NCI-H2081 treated with DMSO at 0.1 percent for 48 hours (cell line): ENCODE measurements at places on chromosomes 7 and 10.
A peak's percentile ranks its signal among the peaks of the same experiment; 100 is the strongest.

DNA sequence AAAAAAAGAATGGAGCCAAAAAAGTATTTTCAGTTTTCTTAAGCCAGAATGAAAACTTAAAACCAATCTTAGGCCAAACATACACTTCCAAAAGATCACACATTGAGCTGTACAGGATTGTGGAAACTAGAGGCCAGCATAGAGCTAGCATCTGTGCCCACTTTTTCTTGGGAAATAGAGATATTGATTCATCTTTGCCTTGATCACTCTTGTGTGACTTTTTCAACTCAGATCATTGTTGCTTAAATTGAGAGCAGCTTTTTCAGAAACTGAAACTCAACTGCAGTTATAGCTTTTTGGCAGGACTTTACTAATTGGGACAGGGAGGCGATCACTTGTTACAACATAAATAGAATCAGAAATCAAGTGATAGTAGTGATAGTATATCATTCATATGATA lies 132.2 kb downstream of the PRKG1 start:
- DNase-seq: no peak

DNA sequence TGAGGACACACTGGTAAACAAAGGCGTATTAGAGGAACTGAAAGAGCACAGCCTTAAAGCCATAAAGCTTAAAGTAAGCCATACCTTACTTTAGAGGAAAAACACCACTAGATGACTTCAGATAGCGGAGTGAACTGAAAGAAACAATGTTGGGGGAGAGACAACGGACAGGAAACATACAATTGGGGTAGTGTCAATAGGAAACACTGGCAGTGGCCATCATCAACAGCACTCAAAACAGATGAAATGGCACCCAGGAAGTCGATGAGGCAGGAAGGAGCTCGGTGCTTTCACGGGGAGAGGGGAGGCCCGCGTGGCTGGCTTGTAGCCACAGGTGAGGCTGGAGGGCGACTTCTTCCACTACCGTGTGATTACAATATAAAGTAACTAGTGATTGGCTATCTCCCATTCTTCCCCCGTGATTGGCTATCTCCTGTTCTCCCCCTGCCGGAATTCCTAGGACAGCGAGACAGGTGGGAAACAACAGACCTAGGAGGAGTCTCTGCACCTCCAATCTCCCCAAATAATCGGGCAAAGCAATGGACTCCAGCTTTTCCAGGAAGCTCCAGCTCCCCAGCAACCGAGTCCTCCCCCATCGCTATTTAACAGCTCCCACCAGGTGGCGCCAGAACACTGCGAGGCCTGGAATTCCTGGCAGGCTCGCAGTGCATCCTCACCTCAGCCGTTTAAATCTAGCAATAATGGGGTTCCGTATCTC lies 2.4 kb upstream of the TAS2R38 start:
- DNase-seq: peak; percentile 84

DNA sequence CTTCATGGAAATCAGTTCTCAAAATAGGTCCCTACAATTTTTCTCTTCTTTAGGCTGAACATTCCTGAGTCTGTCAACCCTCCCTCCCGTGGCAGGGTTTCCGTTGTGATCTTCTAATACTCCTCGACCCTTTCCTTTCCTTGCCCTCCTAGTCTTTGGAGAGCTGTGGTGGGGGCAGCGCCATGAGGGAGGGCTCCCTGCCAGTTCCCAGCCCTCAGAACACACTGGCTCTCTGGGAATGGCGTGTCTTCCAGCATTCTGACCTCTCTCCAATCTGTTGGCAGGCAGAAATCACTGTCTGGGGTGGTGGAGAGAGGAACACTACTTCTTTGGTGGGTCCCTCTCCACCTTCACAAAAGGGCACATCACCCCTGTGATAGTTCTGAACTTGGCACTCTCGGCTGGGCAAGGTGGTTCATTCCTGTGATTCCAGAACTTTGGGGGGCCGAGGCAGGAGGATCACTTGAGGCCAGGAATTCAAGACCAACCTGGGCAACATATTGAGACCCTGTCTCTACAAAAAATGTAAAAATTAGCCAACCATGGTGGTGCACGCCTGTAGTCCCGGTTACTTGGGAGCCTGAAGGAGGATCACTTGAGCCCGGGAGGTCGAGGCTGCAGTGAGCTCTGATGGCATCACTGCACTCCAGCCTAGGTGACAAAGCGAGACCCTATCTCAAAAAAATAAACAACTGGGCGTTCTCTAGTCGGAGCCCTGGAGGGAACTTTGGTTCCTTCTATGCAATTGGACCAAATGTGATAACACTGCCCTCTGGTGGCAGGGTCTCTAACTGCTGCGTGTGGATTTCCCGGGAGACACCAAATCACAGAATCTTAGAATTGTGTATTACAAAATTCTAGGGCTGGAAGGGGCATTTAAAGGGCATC lies 13.1 kb upstream of the ARPC1A start:
- DNase-seq: peak; percentile 13

DNA sequence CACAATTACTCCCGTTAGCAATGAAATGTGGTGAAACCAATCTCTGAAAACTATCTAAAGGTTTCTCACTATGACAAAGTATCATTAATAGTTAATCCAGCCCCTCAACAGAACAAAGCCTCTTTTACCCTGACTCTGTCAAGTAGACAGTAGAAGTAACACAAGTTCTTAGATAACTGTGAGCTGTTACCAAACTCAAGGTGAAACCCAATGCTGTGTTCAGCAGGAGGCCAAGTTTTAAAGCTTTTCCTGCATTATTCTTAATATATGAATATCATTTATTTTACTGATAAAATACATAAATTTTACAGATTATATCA lies 109.1 kb downstream of the SRPK2 start:
- no peak for DNase-seq

DNA sequence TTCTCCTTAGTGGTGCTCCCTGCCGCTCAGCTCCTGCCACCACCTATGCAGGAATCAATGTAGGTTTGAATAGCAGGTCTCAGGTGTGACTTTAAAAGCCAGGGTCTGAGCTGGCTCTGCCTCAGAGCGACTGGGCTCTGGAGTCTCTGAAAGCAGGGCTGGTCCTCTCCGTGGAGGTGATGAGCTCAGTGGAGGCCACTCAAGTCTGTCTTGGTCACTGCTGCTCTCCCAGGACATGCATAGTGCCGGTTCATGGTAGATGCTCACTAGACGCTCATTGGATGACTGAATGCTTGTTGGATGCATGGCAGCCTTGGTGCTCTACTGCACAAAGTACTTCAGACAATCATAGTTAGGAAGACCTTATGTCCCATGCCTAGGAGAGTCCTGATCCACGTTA lies 45.1 kb upstream of the PTF1A start:
- no peak for DNase-seq

DNA sequence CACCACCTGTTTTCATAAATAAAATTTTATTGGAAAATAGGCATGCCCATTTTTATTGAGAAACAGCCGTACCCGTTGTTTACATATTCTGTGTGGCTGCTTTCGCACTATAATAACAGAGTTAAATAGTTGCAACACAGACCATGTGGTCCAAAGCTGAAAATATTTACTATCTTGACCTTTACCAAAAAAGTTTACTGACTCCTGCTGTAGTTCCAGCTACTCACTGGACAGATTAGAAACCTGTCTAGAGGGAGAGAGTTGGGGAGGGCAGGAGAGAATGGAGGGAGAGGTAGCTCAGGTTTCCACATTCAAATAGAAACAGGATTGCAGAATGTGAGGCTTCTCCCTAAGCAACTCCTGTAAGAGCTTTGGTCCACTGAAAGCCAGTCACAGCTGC lies 55.1 kb upstream of the GLCCI1 start:
- no peak for DNase-seq

DNA sequence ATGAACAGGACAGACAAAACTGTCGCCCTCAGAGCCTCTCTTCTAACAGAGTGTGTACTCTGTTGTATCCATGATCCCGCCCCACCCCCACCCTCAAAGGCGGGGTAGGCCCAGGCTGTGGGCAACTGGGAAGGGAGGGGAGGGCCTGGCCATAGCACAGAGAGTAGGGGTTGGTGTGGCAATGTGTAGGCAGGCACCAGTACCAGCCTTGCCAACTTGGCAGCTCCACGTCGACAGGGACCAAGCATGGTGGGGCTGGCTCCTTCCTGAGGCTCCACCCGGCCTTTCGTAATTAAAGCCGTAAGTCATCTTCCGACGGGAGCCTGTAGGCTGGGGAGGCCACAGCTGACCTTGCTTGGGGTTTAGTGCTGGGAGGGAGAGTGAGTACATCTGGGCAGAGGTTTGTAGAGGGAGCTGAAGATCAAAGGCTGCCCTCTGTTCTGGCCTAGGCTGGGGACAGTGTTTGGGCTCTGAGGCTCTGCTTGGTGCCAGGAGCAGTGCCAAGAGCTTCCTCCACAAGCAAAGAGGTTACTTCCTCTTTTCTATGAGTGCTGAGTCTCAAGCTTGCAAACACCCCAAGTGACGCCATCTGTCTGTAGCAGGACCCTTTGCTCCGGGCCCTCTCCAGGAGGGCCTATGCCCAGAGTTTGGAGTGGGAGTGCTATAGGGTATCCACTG lies 121.6 kb downstream of the C10orf105 start:
- no peak for DNase-seq

GRCh38 chr7:41696323-41696916 lies 6.5 kb downstream of the INHBA start:
- no peak for DNase-seq

DNA sequence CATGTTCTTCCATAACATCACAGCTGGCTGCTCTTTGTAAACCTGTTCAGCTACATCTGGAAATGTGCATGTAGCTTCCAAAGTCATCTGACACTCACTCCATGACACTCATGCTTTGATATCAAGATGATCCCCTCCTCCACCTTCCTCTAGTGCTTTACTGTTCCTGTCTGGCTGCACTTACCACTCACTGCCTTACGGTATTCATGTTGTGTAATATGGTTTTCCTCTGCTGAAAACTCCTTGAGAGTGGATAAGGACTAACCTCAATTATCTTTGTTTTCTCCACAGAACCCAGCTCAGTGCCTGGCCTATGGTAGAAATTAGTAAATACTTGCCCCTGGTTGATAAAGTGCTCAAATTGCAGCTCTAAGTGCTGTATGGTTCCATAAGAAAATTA lies 483.9 kb downstream of the HTR7 start:
- DNase-seq: no peak

- no peak for DNase-seq
Observed at GRCh38 chr7:139033346-139034114, 2.3 kb downstream of the ZC3HAV1L start.

DNA sequence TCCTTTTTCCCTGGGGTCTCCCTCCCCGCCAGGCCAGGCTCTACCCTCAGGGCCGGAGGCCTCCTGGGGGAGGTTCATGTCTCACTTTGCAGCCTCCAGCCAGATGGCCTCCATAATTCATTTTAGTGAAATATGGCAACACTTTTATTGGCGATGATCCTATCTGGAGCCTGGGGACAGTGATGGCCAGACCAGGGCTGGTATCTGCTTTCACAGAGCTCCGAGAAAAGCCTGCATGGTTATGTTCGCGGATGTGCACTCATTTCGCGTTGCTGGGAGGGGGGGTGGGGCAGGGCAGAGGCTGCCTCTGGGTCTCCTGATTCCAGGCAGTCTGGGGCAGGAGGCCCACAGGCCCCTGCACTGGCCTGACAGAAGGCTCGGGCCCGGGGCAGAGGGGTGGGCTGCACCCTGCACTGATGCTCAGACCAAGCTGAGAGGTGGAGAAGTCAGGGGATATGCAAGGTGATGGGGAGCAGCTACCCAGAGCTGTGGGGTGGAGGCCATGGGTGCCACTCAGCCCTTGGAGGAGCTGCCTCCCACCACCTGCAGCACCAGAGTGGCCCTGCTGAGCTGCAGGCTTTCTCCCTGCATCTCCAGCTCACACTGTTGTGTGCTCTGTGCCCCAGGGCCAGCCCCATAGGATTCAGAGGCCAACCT lies 85.3 kb upstream of the RET start:
- no peak for DNase-seq

GRCh38 chr10:69359594-69359993 lies 57.1 kb downstream of the TACR2 start:
- no peak for DNase-seq

DNA sequence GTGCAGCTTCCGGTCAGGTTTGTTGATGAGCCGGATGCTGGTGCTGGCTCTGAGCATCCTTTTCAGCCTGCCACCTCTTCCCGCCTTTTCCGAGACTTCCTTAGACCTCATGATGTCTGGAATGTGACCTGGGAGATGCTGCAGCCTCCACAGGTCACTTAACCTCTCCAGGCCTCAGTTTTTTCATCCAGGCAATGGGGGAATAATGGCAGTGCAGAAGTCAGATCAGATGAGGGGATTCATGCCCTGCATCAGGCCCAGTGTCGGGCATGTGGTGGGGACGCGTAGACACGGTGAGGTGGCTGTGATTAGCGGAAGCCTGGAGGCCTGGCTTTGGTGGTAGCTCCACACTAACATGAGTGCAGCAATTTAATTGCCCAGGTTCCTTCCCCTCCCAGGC lies 24.6 kb downstream of the PFKFB3 start:
- no peak for DNase-seq

DNA sequence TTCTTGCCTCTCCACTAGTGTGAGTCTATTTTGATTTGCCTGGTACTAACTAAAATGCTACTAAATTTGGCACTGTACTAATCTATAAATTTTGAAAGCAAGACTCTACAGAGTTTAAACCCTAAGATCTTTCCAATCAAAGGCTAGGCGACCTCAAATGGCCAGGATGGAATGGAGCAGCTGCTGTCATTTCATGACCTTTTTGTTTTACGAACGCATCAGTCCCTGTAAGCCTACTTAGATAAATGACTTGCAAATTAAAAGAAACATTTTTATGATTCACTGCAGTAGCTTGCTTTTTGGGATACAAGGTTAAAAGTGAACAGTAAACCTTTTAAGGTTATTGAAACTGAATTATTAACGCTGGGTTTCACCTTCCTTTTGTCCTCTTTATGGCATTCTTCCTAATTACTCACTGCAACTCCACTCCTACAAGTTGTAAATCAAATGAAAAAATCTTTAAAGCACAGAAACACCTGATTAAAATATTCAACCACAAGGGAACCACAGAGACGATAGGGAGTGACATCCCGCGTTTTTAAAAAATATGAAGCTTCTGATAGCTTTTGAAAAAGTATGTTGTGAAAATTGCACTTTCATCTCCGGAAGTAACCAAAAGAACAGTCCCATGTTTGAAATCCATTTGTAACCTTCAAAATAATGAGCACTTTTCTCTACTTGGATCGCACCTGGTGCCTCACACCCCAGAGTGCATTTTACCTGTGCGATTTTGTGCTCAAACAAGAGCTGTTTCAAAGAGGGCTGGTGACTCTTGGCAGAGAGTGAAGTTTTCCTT lies 595.1 kb downstream of the PARD3 start:
- DNase-seq: peak; percentile 52

DNA sequence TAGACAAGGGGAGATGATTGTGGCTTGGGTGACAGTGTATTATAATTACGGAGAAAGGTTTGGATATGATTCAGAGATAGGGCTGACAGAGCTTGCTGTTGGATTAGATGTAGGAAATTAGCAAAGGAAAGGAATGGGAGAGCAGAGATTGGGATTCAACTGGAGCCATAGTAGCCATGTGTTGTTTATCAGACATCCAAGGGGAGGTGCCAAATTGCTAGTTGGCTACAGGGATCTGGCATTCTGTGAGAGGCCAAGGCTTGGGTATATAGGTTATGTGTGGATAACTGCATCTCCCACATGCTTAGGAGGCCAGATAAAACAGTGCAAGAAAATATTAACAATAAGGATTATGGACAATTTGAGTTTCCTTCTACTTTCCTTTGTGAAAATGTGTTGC lies 34.9 kb downstream of the CSGALNACT2 start:
- no peak for DNase-seq
